ENCODE measurements at places on chromosomes 1 and 21. TPM values are rescaled to one million over a fixed set of nuclear protein-coding genes. Genes with fewer than 3 reads are reported as not detected.

PTPRF gene
- total RNA-seq = 125 TPM

TNN gene
- total RNA-seq = 0.26 TPM

RGS4 gene
- 0.84 TPM for total RNA-seq

CADM3 gene
- 10.0 TPM for total RNA-seq

KTI12 gene
- total RNA-seq = 8.1 TPM

MIXL1 gene
- 0.41 TPM for total RNA-seq

EDN2 gene
- not detected for total RNA-seq

PADI2 gene
- total RNA-seq = 0.16 TPM

CFHR2 gene
- total RNA-seq = not detected

NR5A2 gene
- total RNA-seq = not detected

TRIM63 gene
- total RNA-seq = not detected

LENEP gene
- total RNA-seq = 1.9 TPM

OR2L2 gene
- total RNA-seq = 0.09 TPM

AUNIP gene
- total RNA-seq = 13.6 TPM

SHE gene
- 0.19 TPM for total RNA-seq

SPATA46 gene
- total RNA-seq = not detected

SLC35F3 gene
- 2.6 TPM for total RNA-seq

PLEKHG5 gene
- 31.7 TPM for total RNA-seq

LINGO4 gene
- not detected for total RNA-seq

All from neural crest cell (in vitro differentiated cells).